ENCODE measurements at places on chromosomes 6 and 20.

DNA sequence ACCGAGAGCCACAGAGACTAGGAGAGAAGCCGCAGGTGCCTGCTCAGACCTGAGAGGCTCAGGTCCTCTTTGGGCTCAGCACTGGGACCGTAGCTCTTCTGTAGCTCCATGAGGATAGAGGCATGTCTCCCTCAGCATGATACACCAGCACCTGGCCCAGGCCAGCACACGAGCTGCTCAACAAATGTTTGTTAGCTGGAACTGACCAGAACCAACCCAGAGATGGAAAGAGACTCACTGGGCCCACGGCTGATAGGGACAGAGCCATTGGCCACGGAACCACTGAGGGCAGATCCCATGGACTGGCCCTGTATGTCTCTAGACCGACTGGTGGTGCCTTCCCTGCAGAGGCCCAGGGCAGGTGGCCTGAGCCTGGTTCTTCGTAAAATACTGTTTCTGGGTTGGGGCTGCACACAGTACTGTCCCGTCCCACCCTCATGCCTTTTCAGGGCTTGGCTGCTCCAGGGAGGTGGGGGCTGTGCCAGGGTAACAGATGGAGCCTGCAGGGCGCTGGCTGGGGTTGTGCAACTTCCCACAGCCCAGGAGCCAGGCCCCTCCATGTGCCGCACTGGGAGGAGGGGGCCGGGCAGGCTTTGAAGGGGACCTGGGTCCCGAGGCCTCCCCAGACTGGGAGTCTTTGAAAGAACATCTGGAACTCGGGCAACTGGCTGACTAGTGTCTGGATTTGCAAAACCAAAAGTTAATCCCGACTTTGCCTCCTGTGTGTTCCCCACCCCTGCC, 5.2 kb downstream of the C20orf204 start:
- no peak for DNase-seq

GRCh38 chr20:56443654-56444540, 24.5 kb upstream of the RTF2 start:
- DNase-seq, result no peak

- no peak for DNase-seq
These were observed 81.0 kb downstream of the ATRN start for GRCh38 chr20:3551681-3552434.

DNA sequence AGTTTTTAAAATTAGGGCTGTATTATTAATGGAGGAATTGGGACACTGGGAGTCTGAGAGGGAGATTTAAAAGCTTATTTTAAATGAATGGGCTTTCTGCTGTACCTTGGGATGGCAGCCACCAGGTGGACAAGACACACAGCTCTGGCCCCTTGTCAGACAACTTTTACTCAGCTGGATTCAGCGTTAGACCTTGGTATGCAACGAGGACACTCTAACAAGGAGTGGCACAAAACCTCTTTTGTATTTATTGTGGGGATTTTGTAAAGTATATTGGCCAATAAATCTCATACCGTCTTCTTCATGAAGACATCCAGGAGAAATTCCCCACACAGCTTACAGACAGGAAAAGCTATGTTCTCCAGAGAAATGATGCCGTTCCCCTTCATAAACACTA, 105.7 kb downstream of the LCA5 start:
- peak; percentile 4 for DNase-seq

GRCh38 chr20:34316196-34316814, 13.2 kb upstream of the AHCY start:
- DNase-seq, result no peak

- DNase-seq, result no peak
These were observed 69.9 kb upstream of the BTBD3 start for GRCh38 chr20:11847827-11848226.

DNA sequence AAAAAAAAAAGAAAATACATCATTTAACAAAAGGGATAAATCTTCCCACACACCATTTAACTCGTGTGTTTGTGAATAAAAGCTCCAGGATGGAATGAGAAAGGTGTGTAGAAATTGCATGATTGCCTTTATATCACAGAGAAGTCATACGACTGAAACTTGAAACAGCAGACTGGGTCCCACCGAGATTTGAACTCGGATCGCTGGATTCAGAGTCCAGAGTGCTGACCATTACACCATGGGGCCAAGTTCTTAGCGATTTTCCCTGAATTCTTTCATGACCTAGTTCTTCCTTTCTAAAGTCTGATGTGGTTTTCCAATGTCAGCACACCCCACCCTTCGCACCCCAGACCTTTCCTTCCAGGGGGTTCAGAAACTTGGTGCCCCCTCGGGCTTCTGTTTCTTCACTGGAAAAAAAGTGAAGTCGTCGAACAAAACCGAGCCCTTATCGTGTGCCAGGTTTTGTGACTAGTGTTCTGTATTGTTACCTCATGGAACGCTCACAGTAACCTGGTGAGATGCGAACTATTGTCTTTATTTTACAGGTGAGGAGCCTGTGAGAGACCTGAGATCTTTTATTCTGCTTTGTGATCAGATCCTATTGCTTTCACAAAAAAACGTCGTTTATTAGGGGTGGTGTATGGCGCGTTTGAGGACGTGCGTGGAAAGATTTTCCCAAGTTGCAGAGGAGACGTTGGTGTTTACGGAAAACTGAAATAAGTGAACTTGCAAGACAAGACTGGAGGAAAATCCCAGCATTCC, 120.8 kb downstream of the OR2B2 start:
- DNase-seq, result peak; percentile 26

GRCh38 chr6:40563111-40563510, 24.1 kb downstream of the LRFN2 start:
- no peak for DNase-seq

- DNase-seq, result no peak
These were observed 171.1 kb downstream of the KIF6 start for GRCh38 chr6:39553860-39554802.

GRCh38 chr6:141700819-141701218, 431.9 kb upstream of the GJE1 start:
- no peak for DNase-seq

DNA sequence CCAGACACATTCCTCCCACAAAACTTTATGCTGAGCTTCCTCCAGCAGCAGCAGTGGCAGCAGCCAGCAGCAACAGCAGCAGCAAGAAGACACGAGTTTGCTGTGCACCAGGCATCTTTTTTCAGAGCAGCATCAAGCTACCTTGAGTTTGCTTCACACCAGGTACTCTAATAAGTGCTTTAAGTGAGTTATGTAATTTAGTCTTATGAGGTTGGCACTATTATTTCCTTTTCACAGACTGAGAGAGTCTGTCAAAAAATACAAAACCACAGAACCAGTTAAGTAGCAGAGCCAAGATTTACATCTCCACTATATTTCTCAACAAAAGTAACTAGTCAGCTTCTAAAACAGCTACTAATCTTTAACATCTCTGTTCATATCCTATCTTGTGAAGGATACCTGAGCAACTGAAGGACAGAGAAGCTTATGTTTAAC, 23.7 kb downstream of the RANBP9 start:
- no peak for DNase-seq

DNA sequence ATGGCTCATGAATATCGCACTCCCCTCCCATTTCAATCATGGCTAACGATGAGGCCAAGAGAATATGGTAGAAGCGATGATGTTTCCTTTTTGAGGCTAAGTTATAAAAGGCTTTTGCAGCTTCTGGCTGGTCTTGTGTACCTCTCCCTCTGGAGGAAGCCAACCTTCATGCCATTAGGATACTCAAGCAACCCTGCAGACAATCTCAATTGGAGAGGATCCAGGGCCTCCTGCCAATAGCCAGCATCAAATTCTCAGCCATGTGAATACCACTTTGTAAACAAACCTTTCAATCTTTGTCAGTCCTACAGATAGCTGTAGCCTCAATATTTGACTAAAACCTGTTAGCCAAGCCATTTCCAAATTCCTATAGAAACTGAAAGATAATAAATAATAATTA, 738.4 kb downstream of the KIF16B start:
- no peak for DNase-seq

DNA sequence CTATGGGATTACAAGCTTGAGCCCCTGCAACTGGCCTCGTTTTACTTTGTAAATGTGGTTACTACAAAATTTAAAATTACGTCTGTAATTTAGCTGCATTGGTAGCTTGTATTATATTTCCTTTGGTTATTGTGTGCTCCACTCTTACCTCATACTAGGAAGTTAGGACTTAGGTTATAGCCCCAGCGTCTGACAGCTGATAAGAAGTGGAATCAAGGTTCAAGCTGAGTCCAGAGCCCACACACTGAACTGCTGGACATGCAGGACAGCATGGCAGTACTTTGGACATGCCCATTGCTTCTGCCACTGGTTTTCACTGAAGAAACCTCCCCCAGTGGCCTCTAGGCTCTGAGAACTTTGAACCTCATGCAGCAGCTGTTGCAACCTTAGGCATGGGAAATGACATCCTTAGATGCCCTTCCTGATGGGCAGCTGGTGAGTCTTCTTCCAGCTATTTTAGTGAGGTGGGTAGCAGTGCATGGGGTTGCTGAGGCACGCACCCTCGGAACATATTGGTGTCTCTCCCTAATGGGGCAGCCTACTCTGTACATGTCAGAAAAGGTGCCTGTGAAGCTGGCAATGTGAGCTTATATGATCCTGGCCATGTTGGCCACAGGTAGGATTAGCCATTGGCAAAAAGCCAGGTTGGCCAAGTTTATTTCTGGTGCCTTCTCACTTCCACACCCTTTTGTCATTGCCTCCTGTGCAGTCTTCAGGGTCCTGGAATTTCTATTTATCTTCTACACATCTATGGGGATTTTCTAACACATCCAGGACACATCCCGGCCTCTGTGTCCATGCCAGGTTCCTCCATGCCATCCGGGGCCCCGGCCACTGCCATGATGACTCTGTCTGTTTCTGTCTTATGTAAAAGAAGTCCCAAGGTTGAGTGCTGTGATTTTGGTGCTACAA, 85.3 kb downstream of the CDS2 start:
- no peak for DNase-seq

GRCh38 chr6:150672800-150673199, 73.1 kb downstream of the PLEKHG1 start:
- no peak for DNase-seq

DNA sequence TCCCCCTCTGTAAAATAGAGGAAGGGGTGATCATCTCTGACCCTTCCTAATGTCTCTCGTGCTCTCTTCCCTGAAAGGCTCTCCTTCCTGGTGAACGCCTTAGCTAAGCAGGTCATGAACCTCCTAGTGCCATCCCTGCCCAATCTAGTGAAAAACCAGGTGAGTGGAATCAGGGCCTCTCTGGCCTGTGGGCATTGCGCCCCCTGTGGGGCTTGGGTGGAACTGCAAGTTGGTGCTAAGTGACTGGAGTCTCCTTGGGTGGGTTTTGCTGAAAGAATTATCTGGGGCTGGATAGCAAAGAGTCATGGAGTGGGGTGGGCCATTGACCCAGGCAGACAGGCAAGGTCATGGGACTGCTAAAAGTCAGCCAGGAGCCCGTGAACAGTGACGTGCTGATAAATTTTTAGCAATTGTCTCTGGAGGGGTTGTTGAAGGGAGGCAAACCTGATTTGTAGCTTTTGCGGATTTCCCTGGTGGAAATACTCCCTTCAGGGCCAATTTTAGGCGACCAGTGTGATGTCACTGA, 8.9 kb downstream of the BPIFB1 start:
- DNase-seq, result peak; percentile 37

DNA sequence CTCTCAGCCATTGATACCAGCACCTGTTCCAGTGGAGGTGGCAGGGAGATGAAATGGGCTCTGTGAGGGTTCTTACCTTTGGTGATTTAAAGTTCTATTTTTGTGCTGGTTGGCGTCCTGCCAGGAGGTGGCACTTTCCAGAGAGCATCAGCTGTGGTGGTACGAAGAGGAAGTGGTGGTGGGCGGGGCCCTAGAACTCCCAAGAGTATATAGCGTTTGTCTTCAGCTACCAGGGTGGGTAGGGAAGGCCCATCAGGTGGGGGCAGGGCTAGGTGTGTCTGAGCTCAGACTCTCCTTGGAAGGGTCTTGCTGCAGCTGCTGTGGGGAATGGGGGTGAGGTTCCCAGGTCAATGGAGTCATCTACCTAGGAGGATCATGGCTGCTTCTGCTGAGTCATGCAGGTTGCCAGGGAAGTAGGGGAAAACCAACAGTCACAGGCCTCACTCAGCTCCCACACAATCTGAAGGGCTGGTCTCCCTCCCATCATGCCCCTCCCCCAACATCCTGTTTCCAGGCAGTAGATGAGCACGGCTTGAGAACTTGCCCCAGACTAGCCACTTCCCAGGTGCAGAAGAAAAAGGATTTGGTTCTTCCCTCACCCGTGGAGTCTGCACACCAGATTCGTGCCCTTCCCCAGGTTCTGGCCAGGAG, 46.6 kb downstream of the MOXD1 start:
- DNase-seq, result no peak

GRCh38 chr6:41373627-41373918, 38.2 kb downstream of the NCR2 start:
- DNase-seq, result no peak

DNA sequence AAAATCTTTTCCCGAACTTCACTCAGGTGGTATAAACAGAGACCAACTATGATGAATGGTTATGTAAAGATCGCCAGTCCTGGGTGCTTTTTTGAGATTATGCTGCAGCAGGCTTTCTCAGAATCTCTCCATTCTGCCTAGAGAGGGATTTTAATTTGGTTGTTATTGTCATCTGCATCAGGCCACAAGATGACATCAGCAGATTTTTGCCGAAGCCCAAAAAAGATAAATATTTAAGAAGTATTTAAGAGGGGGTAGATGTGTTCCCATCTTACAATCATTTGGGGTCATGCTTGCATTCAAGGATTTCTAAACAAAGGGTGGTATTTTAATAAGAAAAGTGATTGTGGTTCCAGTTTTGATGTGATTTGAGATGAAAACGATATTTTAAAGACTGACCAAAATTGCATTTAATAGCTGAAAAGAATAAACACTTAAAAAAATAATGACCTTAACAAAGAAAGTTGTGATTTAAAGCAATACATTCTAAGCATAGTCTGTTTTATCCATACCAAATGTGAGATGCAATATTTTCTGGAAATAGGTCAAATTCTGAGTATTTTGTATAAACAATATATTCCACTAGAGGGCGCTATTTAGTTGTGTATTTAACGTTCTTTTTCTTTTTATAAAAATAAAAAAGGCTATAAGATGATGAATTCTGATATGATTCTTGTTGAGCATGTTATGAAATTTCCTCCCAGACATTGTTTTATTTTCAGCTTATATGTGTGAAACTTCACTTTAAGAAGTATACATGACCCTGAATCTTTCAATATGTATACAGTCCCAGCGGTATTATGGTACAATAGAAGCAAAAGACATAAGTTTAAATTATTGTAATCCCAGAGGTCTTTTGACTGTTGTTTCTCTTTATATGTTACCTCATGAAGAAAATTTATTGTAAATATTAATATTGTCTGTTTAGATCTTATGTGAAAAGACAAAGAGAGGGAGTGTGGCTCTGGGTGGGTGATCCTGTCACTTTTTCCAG, 51.0 kb upstream of the ZFP64 start:
- DNase-seq, result no peak

- peak; percentile 91 for DNase-seq
These were observed 114.9 kb upstream of the BTN3A2 start for GRCh38 chr6:26249957-26250697.

GRCh38 chr6:152356016-152356415, 281.1 kb downstream of the SYNE1 start:
- no peak for DNase-seq

DNA sequence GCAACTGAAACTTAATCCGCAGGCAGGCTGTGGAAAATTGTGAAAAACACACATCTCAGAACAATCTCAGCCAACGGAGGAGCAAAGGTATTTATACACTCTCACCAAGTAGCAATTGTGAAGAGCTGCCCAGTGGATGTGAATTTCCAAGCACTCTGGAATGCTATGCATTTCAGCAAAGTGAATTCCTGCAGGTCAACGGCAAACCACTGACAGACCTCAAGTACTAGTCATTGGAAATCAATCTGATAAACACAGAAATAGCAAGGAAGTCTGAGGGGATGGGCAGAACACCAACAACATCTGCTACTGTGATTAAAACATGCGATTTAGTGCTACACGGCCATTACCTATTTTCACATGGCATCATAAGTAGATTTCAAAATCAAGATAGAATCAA, 429.1 kb downstream of the HTR1B start:
- DNase-seq, result no peak

Measured in NCI-H526 (cell line).